Activated T-cell treated with anti-CD3 and anti-CD28 coated beads, Interleukin-2, amount 50 U/mL, for 4 hours (primary cell): ENCODE measurements at places on chromosomes 2 and 18.

DNA sequence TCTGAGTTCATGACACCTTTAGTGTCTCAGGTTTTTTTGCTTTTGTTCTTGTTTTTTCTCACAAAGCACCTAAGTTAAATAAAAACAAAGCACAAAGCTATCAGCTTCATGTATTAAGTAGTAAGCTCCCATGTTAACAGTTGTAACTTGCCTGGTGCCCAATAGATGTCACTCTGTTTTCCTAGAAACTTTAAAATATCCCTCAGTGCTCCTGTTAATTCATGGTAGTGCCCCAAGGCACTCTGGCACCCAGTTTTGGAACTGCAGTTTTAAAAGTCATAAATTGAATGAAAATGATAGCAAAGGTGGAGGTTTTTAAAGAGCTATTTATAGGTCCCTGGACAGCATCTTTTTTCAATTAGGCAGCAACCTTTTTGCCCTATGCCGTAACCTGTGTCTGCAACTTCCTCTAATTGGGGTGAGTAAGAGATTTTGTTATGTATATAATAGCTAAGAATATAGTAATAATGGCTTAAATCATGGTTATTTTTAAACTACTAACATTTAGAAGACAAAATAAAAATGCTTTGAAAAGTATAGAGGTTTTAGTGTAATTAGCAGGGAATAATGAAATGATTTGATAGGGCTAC is 555.0 kb upstream of the TMEFF2 start:
- DNase-seq = no peak

DNA sequence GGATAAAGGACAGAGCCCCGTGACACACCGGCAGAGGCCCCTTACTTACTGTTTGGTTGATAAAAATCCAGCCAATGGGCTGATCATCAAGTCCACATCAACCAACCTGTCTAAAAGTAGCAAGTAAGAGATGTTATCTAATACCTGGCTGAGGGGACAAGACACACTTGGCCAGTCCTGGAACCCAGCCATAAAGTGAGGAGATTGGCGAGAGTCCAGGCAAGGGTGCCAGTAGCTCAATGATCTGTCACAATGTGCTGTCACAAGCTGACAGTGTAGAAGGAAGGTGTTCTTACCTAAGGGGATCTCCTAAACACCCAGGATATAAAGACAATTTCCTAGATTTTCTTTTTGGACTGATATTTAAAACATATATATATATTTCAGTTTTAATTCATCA is 61.7 kb upstream of the IL1R2 start:
- DNase-seq = no peak

- no peak for DNase-seq
These were observed 54.5 kb downstream of the PARD6G start for GRCh38 chr18:80192653-80193385.

GRCh38 chr2:232633413-232634205 is at the start of gene EFHD1:
Gene EFHD1 (plus strand): TSS chr2:232633604. CDS start chr2:232633705, 101 bp downstream.
- DNase-seq = peak; percentile 47

DNA sequence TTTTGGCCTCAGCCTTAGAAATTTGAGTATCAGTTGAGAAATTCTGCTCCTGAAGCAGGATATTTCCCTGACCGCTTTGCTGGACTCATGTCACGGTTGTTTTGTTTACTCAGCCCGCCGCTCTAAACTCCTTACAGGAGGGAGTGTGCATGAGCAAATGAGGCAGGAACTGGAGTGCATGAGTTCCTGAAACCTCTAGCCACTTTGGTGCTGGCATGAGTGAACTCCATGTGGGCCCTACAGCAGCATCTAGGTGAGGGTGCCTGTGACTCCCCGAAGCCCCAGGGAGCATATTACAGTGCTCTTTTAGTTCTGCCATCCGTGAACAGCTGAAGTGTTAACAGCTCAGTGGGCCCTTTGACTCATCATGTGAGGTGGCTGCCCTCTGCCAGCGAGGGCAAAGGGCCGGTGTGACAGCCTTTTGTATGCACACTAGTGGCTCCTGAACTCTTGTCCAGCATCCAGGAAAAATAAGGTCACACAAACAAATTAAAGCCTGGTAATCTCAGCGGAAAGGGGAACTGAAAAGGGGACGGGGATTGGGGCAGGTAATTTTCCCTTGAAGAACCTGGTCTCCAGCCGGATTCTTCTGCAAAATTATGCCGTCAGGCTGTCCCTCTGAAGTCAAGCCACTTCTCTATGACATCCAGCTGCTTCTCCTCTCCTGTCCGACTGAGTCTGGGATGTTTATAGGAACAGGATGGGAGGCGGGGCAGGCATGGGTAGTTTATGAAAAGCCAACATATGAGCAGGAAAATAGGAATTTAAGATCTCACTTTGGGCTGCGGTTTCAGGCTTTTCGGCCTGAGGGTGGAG is 1668.7 kb downstream of the SUCLG1 start:
- no peak for DNase-seq

DNA sequence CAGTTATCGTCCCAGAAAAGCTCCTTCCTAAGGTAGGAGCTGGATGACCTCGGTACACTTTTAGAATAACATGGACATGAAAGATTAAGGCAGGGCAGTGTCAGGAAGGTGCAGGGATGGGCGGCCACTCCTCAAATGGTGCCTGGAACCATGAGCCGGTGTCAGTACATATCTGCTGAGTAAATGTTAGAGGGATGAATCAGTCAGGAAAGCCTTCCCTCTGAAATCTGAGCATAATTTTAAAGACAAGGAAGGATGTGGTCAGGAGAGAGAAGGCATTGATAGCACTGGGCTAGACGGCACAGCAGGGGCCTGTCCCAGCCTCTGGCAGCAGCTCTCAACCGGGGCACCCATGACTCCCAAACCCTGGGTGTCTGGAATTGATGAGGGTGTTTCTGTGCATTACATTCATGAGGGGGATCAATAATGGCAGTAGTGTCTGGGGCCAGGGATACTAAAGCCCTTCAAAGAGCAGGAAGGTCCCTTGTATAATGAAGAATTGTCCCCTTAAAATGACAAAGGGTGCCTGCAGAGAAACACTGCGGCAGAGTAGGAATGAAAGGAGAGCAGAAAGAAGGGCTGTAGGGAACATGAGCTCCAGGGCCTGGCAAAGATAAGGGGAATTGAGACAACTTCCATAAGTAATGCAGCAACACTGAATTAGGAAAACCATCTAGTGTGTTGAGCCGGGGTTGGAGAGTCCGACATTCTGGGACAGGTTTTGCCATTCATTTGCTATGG is 162.3 kb upstream of the REV1 start:
- no peak for DNase-seq

DNA sequence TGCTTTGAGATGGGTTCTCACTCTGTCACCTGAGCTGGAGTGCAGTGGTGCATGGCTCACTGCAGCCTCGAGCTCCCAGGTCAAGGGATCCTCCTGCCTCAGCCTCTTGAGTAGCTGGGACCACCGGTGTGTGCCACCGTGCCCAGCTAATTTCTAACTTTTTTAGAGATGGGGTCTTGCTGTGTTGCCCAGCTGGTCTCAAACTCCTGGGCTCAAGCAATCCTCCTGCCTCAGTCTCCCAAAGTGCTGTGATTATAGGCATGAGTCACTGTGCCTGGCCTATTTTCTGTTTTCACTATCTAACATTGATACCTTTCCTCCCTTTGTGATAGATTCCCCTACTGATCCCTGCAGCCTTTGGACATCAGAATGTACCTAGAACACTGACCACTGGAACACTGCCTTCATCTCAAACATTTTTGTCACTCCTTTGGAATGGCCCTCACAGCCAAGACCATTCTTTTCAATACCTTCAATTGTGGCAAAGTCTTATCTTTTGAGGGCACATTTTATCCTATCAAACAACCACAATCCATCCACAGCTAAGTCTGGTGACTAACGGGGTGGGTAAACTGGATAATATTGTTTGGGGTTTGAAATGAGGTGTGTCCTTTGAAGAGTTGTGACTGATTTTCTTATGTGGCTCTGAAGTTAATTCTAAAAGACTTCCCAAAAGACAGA is 43.7 kb downstream of the EPAS1 start:
- DNase-seq = no peak

GRCh38 chr2:241858206-241859016 is at the start of gene PDCD1:
Gene PDCD1 (minus strand): TSS chr2:241858894. CDS start chr2:241858838, 56 bp downstream.
- DNase-seq = peak; percentile 76

- no peak for DNase-seq
These were observed 42.6 kb downstream of the SCN7A start for GRCh38 chr2:166451468-166451867.

DNA sequence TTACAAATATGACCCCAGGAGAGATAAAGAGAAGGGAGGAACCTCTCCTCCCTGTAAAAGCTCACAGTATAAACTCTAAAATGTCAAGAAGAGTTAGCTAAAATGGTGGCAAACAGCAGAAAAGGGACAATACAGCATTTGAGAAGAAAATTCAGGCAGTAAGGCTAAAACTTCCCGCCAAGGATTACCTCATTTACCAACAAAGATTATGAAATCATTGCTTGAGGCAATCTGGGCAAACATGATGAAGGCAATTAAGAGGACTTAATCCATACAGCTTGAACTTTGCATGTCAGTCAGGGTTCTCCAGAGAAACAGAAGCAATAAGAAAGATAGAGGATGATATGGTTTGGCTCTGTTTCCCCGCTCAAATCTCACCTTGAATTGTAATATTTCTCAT is 81.4 kb downstream of the CMPK2 start:
- no peak for DNase-seq

- DNase-seq = no peak
These were observed 11.1 kb downstream of the FASTKD1 start for GRCh38 chr2:169562519-169562918.

GRCh38 chr2:223943561-223944008 is 1.6 kb downstream of the WDFY1 start:
- no peak for DNase-seq

DNA sequence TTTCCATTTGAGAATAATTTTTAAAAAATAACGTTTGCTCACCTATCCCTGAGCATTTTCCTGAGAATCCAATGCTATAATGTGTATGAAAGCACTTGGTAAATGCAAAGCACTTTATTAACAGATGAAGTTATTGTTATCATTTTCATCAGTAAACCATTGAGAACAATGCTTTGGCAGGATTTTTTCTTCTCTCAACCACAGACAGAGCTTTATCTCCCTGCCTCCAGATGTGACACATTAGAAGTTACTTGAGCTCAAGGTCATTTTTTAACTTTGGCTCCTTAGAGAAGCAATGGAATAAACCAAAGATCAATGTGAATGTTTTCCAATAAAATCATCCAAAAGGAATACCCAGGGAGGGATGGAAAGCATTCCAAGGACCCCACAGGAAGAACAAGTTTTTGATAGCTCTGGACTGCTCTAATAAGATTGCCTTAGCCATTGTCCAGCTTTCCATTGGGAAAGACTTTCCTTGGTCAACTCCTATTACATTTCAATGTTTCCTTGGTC is 118.9 kb upstream of the NT5C1B start:
- DNase-seq = no peak
